Activated CD8-positive, alpha-beta memory T cell treated with anti-CD3 and anti-CD28 coated beads, Interleukin-2, amount 50 U/mL, for 4 hours (primary cell): ENCODE measurements at places on chromosomes 7 and 10.

DNA sequence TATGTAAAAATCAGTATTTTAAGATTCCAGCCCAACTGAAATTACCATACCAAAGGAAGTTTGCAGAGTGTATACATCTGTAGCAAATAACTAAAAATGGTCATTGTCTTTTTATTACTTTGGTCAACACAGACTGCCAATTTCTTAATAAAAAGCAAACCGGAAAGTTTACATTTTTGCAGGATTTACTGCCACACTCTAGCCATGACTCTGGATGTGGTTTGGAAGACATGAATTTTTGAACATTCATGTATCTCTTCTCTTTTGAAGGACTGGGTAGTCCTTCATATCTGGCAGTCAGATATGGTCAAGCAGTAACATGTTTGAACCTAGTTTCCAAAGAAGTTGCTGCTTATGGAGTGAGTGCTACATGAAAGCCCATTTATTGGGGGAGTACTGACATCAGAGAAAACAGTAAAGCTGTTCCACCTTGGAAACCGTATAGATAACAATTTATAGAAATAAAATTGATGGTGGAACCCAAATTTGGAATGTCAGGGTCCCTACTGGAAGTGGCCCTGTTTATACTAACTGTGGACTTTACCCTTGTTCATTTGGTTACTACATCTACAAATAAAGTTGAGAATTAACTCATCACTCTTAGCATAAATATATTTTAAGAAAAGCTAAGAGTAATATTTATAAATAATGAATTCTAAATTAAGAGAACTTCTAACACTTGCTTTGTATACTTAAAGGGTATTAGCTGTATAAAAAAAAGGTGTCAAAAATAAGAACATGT lies 84.6 kb downstream of the ZMYND11 start:
- no peak for DNase-seq

DNA sequence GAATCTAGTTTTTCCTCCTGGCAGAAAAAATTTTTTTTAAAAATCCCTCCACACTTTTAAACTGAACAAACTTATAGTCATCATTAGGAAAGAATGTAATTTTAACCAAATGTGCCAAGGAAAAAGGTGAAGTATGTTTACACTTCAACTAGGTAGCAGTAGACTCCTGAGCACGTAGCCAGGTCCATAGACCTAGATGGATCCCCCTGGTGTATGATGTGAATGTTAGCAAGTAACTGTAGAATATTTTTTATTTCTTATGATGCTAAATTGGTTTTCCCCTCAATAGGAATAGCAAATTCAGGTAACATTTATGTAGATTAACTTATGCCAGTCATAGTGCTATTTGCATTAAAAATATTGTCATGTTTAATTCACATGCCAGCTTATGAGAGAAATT lies 19.6 kb downstream of the CABCOCO1 start:
- DNase-seq = no peak

DNA sequence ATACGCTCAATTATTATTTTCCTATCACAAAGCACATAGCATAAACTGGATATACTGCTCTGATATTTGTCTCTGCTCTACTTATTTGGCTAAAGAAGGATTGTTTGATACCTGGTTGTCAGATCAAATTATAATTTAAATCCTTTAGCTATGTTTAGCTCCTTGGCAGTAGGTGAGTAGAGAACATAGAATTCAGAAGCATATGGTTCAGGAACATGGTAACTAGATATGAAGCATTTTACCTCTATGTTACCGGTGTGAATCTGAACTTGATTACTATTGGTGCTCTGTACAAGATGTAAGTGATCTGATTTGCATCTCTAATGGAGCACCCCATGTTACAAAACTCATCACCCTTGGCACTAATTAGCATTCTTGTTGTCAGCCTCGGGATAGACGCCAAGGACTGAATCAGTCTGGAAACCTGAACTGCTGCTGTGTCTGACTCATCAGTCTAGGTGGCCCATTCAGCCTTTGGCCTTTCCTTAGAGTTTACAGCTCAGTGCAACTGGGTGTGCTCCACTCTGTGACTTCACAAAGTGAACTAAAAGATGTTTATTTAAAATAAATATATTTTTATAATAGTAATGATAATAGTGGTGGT lies 12.3 kb upstream of the MYPN start:
- no peak for DNase-seq

- no peak for DNase-seq
These were observed 23.9 kb downstream of the NCAPG2 start for GRCh38 chr7:158680754-158681153.

DNA sequence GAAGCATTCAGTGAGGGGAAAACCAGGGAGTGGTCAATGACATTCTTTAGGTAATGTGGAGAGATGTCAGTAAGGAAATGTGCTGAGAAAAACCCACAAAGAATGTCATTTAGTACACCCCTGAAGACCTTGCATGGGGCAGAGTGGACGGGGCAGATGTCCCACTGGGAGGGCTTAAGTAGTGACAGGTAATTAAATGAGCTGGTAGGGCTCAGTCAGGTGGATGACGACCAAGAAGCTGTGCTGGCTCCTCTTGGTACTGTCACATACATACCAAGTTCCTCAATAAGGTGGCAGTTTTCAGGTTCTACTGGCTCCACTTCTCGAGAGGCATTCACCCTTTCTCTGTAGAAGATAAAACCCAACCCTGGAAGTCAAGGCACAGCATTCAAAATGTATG lies 1.8 kb downstream of the PON3 start:
- DNase-seq = no peak

GRCh38 chr7:155763691-155764437 lies 48.4 kb downstream of the SHH start:
- peak; percentile 46 for DNase-seq

GRCh38 chr10:99595236-99595635 lies 25.0 kb downstream of the SLC25A28 start:
- DNase-seq = no peak

- no peak for DNase-seq
These were observed 3.2 kb downstream of the PYROXD2 start for GRCh38 chr10:98411768-98412167.

- DNase-seq = no peak
These were observed 19.4 kb downstream of the NRAP start for GRCh38 chr10:113644185-113645120.

DNA sequence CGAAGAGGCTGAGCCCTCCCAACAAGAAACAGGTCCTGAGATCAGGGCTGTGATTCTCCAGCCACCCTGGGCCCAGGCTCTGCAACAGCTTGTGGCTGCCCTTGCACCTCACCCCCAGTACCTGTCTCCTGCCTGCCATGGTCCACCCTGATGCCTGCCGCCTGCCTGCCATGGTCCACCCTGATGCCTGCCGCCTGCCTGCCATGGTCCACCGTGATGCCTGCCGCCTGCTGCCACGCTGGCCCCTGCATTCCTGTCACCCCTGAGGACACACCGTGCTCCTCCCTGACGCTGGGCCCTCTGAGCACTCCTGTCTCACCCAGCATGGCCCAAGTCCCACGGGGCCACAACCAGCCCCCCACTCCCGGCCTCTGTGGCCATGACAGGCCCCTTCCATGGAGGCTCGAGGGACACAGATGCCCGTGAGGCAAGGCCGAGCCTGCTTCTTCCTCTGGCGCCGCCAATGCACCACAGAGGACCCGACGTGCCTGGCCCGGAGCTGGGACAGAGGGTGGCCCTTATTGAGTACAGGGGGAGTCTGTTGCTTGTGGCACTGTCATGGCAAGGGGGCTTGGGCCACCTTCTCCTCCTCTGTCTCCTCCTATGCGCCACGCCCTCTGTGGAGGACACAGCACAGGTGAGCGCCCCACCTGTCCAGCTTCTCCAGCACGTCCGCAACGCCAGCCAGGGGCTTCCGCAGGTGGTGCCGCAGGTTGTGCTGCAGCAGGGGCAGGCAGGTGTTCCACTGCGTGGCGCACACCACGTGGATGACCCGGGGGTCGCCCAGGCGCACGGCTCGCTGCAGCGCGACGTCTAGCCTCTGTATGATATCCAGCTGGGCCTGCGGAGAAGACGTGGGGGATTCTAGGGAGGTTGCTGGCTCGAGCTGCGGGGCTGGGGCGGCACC lies 18.1 kb downstream of the CFAP46 start:
- DNase-seq = no peak

DNA sequence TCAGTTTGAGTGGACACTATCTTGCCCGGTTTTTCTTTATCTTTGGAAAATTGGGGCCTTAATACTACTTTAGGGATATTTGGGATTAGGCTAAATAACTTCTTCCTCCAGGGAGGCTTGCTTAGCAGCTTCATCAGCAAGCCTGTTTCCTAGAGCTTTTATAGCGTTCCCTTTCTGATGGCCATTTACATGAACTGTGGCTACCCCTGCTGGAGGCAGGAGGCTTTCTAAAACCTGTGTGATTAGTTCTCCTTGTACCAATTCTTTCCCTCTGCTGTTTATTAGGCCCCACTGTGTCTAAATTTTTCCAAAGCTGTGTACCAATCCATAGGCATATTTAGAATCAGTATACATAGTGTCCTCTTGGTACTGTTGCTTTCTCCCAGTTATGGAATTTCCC lies 61.7 kb upstream of the CNTNAP2 start:
- DNase-seq = no peak

GRCh38 chr7:142771353-142771723 lies 568 bp downstream of the PRSS2 start:
- no peak for DNase-seq

GRCh38 chr10:57973451-57973850 lies 294.2 kb downstream of the IPMK start:
- DNase-seq = no peak

DNA sequence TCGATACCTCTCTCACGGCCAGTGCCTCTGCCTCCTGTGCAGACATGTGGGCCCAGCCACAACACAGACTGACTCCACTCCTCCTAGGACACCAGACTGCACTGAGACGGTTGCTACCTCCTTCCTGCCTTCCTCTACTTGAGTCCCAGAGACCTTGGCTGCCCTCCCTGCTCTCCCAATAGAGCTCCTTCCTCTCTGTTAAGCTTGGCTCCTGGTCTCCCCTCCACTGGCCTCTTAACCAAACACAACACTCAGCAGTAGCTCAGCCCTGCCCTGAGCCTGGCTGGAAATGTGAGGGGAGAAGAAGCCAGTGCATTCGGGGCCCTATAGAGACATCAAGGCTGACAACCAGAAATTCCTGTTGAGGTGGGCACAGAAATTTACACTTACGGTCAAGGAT lies 102.0 kb downstream of the HTR5A start:
- DNase-seq = no peak

DNA sequence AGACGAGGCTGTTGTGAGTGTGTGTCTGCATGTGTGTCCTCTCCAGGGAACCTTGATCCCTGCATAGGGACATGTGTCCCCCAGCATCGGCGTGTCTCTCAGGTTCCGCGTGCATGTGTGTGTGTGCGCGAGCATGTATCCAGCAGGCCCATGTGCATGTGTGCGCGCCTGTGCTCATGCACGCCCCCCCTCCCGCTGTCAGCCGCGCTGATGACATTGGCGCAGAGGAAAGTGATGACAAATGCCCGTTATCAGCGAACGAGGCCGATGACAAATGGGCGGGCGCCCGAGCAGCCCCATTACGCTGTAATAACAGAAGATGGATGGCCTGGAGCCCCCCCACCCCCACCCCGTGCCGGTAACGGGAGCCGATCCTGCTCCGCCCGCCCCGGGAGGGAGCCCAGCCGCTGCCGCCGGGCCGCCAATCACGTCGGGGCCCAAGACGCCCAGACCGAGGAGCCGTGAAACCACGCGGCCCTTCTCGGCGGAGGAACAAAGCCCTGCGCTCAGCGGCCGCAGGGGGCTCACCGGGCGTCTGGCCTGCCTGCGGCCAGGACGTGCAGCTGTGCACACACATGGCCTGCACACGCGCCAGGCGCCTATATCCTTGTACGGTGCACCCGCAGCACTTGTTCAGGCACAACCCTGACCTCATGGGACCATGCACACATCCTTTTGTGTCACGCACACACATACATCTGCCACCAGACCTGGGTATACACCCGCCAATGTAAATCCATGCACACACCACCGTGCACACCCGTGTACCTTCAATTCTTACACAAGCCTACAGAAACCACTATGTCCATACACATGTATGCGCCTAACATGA lies 21.5 kb downstream of the POLL start:
- no peak for DNase-seq

DNA sequence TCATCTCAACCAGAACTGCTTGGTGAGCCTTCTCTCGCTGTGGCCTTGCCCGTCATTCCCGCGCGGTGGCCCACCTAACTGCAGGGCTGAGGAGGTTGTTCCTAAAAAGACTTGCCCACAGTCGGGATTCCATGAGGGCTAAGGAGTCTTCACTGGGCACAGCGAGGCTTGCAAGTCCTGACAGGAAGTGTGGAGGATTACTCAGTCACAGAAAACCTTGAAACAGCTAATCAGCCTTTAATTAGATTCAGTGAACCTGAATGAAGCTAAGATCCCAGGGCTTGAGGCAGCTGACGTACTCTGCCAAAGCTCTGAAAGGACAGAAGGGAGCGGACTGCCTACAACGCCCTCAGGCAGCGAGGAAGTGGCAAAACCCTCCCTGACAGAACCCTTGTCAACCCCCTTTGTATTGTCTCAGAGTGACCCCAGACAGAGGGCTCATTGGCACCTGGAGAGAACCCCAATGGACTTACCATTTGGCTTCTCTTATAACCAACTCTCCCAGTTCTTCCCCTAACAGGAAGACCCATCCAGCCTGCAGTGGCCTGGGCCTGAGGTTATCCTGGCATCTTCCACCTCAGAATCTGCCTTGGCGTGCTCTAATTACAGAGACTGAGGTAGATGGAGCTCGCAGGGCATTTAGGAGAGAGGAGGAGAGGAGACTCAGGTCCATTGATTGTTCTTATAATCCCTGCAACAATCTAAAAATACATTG lies 2.5 kb upstream of the LAMB4 start:
- no peak for DNase-seq

DNA sequence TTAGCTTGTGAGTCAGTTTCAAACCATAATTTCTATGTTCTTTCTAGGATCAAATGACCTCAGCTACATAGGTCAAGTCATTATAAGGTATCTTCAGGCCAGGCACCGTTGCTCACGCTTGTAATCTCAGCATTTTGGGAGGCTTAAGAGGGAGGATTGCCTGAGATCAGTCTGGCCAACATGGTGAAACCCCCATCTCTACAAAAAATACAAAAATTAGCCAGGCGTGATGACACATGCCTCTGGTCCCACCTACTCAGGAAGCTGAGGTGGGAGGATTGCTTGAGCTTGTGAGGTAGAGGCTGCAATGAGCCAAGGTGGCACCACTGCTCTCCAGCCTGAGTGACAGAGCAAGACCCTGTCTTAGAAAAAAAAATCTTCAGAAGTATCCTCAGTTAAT lies 362.3 kb downstream of the GATA3 start:
- DNase-seq = no peak

DNA sequence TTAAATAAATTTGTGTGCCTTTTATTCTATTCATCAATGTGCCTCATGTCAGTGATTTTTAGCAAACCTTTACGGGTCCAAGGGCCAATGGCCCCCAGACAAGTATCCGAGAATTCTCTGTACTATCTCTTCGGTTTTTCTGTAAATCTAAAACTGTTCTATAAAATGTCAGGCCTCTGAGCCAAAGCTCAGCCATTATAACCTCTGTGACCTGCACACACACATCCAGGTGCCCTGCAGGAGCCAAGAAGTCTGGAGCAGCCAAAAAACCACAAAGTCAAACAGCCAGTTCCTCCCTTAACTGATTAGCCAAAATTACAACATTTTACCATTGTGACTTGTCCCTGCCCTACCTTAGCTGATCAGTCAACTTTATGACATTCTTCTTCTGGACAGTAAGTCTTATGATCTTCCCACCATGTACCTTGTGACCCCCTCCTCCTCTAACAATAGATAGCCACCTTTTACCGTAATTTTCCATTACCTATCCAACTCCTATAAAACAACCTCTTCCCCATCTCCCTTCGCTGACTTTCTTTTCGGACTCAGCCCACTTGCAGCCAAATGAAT lies 363.8 kb downstream of the SEMA3D start:
- DNase-seq = no peak
